Activated CD8-positive, alpha-beta memory T cell treated with anti-CD3 and anti-CD28 coated beads, Interleukin-2, amount 50 U/mL, for 48 hours (primary cell): ENCODE measurements at places on chromosomes 12 and 14.

DNA sequence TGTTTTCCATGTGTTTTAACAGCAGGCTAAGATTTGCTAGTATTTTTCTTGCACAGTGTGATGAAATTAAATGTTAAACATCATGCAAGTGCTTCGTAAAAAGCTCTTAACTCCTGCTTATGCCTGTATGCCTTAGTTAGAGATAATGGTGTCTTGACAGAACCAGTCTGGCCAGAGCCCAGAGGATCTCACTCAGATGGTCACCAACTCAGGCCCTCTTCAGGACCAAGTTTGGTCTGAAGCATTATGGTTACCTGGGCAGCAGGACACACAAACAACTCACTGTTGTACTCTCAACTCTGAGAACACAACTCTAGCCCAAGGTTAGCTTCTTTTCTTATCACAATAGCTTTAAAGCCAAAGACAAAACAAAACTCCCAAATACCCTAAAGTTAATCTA, 115.4 kb downstream of the KIF21A start:
- no peak for DNase-seq

- no peak for DNase-seq
Observed at GRCh38 chr12:33488036-33488435, 48.4 kb upstream of the SYT10 start.

DNA sequence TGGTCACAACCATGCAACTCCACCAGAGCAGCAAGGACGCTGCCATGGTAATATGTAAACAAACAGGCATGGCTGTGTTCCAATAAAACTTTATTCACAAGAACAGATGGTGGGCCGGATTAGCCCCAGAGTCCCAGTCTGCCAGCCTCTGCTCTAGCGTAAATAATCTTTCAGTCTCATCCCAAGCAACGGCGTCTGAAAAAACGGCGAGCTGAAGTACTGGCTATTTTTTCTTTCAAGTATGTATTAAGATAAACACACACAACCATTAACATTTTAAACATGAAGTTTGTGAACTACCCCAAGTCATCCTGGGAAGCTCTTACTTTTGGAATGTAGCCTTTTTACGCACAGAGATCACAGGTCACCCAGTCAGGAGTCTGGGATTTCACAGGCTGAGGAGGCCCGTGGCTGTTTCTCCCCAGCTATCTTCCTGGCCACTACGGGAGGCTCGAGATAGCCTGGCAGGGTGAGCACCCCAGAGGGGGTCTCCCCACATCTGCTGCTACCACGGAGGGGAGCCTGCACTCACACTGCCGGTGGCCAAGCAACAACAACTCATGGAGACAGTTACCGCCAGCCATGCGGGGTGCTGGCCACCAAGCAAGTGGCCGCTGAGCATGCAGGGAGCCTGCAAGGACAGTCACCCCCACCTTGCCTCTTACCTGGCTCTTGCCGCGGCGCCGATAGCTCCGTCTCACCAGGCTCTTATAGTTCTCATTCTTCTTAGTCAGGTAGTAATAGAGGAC, 124.6 kb downstream of the RFLNA start:
- DNase-seq: no peak

- DNase-seq: peak; percentile 74
Observed at GRCh38 chr14:68789821-68790643, 2.8 kb downstream of the ZFP36L1 start.

GRCh38 chr14:102057480-102058114, 29.2 kb downstream of the HSP90AA1 start:
- no peak for DNase-seq

DNA sequence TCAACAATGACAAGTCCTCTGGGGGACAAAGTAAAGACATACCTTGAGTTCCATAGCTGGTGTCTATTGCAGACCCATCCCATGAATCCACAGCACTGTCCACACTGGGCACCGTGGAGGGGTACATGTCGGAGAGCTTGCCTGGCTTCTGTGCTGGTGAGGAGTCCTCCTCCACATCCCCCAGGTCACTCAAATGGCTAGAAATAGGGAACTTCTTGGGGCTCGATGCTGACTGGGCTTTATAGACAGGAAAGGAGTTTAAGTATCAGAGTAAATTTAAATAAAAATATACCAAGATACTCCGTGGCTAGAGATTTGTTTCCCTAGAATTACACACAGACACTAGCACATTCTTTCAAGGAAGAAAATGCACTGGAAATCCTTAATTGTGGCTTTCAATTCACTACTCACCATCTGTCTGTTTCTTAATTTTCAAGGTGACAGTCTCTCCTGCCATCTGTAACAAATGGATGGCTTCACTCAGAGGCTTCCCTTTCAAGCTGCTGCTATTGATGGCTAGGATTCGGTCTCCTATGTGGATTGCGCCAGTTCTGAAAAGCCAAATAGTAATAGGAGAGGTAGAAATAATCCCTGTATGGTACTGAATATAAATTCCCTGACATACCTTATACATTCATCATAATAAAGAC, 90.1 kb downstream of the HELB start:
- no peak for DNase-seq
